ENCODE measurements at places on chromosomes 5 and 9.

DNA sequence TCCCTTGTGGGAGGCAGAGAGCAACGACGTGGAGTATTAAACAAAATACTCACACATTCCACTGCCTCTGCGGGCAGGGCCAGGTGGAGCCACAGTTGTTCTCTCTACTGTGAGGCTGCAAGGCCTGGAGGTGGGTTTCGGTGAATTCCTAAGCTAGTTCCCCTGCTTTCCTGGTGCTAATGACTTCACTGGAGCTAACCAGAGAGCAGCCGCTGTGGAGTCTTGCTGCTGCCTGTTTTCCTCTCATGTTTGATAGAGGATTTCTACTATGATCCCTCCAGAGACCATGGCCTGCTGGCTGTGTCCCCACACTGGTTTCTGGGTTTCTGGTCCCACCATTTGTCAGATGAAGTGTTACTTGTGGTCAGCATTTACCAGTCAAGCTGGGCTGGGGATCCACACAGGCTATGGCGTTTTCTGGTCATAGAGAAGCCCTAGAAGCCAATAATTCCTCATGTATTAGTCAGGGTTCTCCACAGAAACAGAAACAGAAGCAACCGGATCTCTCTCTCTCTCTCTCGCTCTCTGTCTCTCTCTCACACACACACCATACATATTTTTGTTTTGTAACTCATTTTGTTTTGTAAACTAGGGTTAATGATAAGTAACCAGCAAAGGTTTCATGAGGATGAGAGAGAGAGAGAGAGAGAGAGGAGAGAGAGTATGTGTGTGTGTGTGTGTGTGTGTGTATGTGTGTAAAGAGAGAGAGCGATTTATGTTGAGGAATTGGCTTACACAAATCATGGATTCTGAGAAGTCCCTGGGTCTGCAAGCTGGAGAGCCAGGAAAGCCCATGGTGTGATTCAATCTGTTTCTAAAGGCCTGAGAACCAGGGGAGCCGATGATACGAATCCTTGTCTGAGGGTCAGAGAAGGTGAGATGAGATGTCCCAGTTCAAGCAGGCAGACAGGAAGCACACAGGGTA, 403.0 kb downstream of the GADD45G start:
- DNase-seq = no peak

DNA sequence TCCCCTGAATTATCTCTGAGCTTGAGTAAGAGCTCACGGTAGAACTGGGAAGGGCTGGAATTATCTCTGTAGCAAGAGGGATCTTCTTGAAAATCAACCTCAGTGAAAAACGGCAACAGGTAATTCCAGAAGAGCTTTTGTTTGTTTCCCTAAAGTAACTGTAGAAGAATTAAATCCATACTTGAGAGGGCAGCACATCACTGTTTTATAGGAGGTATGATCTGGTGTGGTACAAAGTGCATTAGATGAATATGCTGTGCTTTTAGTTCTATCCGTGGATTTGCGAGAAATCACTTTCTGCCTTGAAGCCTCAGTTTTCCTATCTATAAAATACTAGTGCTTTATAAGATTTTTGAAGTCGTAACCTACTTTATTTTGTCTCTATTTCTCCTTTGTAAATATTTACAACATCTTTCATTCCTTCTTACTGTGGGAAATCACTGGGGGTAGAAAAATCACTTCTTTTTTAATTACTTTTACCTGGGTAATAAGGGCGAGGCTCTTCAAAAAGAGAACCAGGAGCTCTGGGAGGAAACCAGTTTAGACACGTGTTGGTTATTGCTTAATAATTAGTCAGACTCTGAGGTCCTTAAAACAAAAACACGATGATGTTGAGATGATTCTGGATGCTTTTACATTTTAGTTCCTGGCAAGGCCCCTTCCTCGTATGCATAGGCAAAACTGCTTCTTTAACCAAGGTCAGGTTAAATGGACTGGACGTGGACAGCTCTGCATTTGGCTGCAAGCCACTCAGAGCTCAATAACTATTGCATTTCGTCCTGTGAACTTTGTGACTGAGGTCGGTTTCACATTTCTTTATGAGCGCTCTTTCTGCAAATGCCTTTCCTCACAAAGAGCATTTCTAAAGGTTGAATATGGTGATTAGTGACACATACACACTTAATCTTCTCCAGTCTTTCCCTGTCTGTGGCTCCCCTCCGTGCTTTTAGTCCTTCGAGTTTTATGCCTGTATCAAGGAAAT, 376.1 kb downstream of the BRINP1 start:
- no peak for DNase-seq

DNA sequence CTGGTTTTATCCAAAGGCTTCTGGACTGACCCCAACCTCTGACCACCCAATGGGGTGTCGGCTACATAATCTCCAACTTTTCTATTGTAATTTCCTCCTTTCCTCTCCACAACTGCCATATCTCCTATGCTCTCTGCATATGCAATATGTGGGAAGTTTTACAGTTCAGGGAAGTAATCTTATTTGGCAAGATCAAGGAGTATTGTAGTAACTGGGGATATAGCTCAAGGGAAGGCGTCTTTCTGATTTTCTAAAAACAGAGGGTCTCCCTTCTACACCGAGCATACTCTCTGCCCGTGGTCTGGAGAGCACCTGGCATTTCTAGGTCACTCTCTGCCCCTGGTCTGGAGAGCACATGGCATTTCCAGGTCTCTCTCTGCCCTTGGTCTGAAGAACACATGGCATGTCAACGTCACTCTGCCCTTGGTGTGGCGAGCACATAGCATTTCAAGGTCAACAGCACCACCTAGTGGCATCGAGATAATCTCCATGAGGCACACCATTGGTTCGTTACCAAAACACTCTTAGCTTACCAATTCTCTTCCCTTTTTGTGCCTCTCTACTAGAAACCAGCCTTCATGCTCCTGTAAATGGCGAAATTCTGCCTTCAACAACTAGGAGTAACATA, 616.4 kb upstream of the NUDT12 start:
- peak; percentile 88 for DNase-seq

DNA sequence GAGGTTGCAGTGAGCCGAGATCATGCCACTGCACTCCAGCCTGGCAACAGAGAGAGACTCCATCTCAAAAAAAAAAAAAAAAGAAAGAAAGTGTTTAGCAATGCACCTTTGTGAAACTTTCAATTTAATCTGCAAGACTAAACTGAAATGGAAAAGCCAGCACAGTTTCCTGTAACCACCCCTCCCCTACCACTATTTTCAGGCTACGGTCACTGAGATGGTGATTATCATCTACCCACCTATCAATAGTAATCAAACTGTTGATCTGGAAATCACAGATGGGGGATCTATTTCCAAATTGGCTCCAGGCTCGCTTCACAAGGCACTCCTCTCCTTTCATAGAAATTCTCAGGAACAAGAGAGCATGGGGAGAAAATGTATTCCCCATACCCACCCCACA, 30.6 kb upstream of the IL7R start:
- DNase-seq = no peak

- no peak for DNase-seq
Observed at GRCh38 chr5:16871746-16872339, 64.2 kb downstream of the MYO10 start.

DNA sequence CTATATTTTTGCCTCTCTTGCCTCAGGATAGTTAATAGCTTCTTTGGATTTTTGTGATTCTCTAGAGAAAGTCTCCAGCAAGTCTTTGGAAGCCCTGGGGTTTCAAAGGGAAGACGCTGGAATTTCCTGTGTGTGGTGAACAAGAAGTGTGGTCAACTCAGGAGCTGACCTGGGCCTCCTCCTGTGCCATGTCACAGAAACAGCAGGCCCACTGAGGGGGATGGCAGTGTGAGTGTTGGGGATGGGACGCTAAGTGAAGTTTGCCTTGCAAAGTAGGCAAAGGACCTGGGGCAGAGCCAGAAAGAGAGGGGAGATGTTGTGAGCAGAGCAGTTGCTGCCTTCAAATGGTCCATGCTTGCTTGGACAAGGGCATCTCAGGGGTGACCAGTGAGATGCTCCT, 226.3 kb downstream of the DMRT2 start:
- DNase-seq = no peak

DNA sequence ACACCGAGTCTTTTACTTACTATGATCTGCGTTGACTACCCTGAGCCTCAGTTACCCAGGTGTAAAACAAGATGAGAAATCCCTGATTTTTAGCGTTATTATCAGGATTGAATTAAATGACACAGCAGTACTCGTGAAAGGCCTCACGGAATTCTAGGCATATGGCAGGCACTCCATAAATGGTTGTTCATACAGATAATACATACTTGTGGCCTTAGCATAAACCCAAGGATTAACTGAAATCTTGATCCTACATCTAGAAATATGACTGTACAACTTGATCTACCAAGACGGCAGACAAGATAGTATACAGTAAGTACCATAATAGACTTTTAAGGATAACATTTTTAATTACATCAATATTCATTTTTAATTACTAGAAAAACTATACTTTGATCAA, 409.8 kb downstream of the BNC2 start:
- no peak for DNase-seq

- DNase-seq = no peak
Observed at GRCh38 chr9:124812441-124812876, 35.5 kb downstream of the OLFML2A start.

DNA sequence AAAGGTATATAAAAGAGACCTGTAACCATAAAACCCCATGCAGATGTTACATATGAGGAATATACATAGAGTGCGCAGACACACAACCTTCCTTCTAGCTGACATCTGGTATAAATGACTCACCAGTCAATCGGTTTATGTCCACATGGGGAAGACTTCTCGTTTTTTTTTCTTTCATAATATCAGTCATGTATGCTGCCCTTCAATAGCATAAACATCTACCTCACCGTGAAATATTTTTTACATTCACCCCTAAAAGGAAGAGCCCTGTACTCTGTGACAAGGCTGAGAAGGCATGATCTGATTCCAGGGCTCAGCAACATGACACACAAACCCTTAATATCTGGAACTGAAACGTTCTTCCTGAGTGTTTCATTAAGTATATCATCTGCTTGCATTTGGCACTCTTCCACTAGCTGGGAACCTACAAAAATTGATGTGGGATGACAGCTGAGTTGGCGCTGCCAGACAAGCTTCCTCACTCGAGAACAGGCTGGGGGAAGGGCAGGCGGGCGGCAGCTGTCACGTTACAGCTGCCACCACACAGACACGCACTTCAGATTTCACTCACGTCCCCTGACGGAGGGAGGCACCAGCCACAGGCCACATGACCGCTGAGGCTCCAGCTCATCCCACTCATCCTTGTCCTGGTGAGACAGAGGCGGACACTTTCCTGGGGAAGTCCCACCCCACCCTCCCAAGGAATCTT, 74.2 kb downstream of the SHB start:
- peak; percentile 74 for DNase-seq

DNA sequence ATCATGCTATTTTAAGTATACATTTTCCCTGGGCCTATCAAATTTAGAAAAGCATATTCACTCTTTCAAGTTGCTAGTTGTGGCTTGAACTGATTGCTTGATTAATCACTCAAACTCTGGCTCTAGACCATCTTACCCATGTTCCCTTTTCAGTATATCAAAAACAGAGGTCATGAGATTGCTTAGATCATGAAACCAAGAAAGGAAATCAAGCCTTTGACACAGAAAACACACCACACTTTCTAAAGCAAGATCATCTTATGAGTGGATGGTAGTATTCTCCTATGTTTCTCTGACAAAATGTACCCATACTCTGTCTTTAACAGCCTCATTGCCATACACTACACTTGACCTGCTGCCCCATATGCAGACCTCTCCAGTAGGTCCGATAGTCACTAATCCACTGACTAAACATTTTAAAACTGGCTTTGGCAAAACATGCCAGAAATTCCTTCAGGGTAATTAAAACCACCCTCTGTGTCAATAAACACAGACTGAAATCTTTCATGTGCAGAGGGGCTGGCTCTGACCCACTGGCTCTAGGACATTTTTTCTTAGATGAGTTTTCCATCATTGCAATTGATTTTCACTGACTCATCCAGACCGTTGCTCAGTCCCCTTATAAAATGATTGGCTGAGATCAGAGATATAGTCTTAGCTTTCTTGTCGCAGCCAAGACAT, 18.2 kb downstream of the PPP2R2B start:
- DNase-seq = no peak

All from OCI-M1 (cell line).